ENCODE measurements at places on chromosomes 1 and 21. TPM values are rescaled to one million over a fixed set of nuclear protein-coding genes. Genes with fewer than 3 reads are reported as not detected.

RYR2 gene
- total RNA-seq = 47.3 TPM

KRTAP11-1 gene
- total RNA-seq = not detected

- no peak overlapping the region for H3K4me3 ChIP-seq
- no peaks in the 10 kb centered on the region for H3K36me3 ChIP-seq
- H3K4me1 ChIP-seq = peaks cover 17% of the 10 kb centered on the region
- H3K27me3 ChIP-seq = no peaks in the 10 kb centered on the region
These were observed 5.9 kb upstream of the VCAM1 start for GRCh38 chr1:100713626-100714025.

FDPS gene
- 97.2 TPM for total RNA-seq

Data from esophagus muscularis mucosa (tissue), 4 donors.